ENCODE measurements at places on chromosomes 1 and 21.

GRCh38 chr1:98044071-98044697 is 123.3 kb upstream of the DPYD start:
- no peak for DNase-seq

DNA sequence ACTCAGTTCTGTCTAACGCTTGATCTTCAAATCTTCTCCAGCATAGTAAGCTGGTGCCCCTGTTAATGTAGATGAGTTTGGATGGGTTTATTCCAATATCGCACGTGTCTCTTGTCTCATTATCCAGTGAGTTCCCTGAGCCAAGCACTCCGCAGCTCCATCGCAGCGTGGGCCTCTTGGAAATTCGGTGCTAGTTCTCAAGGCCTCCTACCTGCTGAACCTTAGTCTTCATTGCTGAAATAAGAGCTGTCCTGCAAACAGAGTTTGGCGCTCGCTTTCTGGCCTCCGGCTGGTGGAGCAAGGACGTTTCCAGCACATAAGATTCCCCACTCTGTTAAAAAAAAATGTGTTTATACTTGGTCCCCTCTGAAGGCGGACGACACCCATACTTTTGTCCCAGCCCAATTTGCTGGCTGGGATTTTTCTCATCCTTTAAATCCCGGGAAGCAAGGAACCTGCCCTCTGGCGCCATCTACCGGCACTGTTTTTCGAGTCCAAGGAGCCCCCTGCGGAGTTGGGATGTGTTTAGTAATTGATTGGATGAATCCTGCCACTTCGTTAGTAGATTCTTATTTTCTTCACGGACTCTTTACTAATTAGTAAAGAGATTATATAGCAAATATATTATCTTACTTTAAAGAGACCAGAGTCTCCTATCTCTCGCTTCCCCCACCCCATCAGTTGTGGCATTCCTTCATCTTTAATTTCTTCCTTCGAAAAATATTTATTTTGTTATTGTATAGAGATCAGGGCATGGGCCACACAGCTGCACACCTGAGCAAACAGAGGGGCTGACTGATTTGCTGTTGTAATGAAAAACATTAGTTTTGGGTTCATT is 14.7 kb downstream of the JUN start:
- DNase-seq: no peak

DNA sequence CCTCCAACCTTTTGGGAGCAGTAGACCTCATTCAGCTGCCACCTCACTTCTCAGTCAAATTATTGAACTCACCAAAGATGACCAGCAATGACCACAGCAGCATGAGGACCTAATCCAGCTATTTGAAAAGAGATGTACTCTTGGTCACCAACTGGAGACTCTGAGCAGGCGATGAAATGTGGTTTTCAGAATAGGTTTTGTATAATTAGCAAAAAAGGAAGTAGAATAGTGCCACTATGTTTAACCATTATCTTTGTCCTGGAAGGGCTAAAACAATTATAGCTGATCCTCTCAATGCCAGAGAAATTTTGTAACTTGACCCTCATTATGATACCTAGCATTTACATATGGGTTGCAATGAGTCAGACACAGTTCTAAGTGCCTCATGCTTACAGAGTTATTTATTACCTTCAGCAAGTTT is at the start of gene FCRL2:
Gene FCRL2, minus strand, starts transcription at position 162 of the 421 bp plus-strand sequence. Its CDS starts 59 bp downstream, at position 103.
- no peak for DNase-seq

- no peak for DNase-seq
Measured at GRCh38 chr1:2306151-2306978, 78.2 kb downstream of the SKI start.

Measured in T-helper 2 cell treated with Interferon-gamma antibody and Interleukin-4, amounts not matched to agents 5 μg/mL and 100 μg/mL, for 36 hours (primary cell).